Stimulated activated CD4-positive, alpha-beta T cell treated with anti-CD3 and anti-CD28 coated beads, Interleukin-15, amount 100 ng/mL, for 1 hour (primary cell): ENCODE measurements at places on chromosomes 7 and 10.

DNA sequence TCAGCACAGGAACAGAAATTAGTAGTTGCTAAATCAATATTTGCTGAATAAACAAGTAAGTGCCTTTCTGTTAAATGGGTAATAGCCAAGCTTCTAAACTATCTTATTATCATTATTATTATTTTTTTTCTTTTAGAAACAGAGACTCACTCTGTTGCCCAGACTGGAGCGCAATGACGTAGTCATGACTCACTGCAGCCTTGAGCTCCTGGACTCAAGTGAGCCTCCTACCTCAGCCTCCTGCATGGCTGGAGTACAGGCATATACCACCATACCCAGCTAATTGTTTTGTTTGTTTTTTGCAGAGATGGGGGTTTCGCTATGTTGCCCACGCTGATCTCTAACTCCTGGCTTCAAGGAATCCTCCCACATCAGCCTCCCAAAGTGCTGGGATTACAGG lies 12.3 kb upstream of the ELN start:
- DNase-seq, result no peak

GRCh38 chr7:106021151-106022067 lies 58.3 kb downstream of the CDHR3 start:
- DNase-seq, result no peak

DNA sequence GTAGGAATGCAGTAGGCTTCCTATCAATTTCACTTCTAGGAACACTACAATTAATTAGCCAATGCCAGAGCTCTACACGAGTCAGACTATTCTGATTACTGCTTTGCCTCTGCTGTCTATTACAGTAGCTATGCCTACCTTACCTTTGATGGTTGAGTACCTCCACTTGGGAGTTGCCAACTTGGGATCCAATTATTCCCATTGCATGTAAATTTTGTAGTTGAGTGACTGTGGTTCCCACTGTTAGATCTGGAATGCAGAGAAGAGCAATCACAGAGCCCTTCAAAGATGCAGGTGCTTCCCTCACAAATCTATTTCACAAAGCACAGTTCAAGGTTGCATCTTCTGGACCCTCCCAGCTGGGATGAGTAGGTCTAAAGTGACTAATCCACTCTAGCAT lies 62.9 kb upstream of the AASS start:
- no peak for DNase-seq

- no peak for DNase-seq
These were observed 30.9 kb downstream of the CRCP start for GRCh38 chr7:66145400-66146104.

GRCh38 chr7:7125963-7126362 lies 56.4 kb upstream of the C1GALT1 start:
- DNase-seq, result no peak

DNA sequence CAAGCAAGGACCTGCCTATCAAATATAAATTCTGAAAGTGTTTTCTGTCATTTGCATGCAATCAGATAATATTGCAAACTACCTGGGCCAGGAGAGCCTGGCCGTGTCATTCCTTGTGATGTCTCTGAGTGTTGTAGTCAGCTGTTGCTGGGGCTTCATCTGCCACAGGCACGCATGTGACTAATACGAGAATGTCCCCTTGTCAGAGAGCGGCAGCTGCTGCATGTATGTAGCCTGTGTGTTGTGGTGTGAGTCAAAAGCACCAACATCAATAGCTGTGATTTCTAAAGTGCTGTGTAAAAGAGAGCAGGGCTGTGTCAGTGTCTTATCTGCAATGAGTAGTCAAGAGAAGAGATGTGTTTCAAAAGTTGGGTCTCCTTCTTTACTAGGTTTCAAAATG lies 155.4 kb downstream of the POU6F2 start:
- DNase-seq, result no peak

DNA sequence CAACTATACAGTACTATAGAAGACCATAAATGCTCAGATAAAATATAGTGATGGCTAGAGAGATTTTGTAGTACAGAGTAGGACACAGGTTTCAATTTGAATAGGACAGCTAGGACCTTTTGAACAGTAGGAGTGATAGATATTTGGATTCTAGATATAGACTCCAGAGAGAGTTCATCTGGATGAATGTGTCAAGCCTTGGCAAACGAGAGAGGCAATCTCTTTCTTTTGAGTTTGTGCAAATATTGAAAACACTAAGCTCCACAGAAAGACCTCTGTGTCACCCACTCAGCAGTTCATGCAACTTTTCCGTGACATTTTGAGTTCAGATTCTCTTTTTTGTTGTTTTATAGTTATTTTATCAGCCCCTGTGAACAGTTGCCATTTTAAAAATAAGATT lies 834.3 kb upstream of the COBL start:
- no peak for DNase-seq

DNA sequence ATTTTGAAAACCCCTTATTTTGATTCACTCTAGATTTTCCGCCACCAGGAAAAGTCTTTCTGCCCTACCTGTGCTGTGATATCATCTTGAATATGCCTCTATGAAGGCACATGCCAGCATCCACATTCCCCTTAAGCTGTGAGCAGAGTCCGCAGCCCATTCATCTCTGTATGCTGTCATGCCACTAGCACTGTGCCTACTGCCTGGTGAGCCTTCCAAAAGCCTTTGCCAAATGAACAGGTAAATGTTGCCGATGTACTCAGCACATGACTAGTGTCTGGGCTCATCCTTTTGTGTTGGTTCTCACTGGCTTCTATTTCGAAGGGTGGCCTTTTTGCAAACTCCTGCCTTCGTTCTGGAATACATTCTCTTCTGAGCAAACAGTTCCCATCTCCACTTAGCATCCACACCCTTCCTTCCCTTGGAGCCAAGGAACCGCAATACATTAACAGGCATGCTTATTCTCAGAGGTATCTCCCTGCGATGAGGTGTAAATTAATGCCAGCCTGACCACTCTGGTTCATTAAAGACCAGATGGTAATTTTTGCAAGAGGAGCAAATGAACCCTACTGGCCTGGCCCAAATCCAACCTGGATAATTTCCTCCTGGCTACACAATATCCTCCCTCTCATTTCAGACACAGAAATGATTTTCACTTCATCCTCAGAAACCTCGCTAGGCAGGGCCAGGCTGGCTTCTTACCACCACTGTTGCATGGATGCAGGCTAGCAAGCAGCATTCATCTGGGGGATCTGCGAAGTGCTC lies 339.7 kb upstream of the NFE2L3 start:
- no peak for DNase-seq

DNA sequence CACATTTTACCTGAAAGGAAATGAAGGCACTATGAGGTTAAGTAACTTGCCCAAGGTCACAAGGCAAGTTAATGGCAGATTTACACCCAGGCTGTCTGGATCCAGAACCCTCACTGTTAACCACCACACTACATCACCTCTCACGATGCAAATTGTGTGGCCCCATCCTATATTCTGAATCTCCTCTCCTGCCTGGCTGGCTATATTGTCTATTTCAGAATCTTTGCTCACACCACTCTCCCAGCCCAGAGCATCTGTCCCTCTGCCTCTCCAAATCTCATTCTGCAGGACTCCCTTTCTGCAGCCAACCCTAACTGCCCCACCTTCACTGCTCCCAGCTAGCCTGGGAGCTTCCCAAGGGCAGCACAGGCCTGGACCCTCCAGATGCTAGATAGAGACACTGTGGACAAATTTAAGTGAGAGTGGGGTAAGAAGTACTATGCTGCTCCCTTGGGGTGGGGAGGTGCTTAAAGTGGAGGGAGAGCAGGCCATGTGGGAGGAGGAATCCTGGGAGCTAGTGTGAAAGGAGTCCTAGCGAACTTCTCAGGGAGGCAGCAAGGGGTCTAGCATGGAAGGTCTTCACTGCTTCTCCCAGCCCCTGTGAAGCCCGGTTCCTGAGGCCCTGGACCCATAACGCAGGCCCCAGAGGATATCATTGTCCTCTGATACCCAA lies 786 bp downstream of the CUEDC2 start:
- no peak for DNase-seq

- DNase-seq, result no peak
These were observed 111.1 kb downstream of the RNF216 start for GRCh38 chr7:5670183-5670935.

GRCh38 chr7:6634021-6634420 lies 3.1 kb upstream of the ZNF316 start:
- no peak for DNase-seq

- DNase-seq, result no peak
These were observed 37.2 kb downstream of the CYCS start for GRCh38 chr7:25087855-25088254.

DNA sequence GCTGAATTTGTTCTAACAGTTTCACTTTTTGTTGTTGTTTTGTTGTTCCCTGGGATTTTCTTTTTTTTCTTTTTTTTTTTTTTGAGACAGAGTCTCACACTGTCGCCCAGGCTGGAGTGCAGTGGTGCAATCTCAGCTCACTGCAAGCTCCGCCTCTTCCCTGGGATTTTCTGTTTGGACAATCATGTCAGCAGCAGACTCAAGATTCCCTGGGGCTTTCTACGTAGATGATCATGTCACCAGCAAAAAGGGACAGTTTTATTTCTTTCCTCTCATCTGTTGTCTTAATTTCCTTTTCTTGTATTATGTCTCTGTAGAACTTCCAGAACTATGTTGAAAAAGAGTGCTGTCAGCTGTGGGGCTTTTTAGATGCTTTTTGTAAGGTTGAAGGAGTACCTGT lies 241.4 kb downstream of the TNS3 start:
- DNase-seq, result no peak

DNA sequence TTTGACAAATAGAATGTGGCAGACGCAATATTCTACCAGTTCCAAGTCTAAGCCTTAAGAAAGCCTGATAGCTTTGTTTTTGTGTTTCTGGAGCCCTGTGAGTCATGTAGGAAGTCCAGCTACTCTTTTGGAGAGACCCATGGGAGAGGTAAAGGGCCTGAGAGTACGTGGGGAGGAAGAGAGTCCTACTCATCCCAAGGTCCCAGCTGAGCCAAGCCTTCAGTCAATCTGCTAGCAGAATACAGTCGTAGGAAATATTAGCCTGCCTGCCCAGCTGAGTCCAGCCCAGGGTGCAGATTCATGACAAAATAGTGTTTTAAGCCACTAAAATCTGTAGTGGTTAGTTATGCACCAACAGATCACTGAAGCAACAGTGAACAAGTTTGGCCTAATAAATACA lies 9.0 kb upstream of the GNA12 start:
- DNase-seq, result no peak

DNA sequence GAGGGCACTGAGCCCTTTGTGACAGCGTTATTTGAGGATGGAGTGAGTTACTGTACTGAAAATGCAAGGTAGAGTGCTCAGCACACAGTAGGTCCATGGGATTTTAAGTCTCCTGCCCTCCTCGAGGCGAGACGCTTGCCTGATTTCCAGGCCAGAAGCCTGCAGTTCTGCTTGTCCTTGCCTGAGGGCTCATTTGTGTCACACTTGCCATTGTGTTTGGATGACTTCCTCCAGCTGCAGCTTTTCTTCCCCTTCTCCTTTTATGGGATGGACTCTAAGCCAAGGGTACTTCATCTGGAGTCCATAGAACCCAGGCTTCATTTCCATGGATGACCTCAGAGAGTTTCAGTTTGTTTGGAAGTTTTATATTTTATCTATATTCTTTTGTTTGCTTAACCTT lies 304.2 kb upstream of the BMPER start:
- DNase-seq, result no peak

- no peak for DNase-seq
These were observed 1.9 kb upstream of the CEP55 start for GRCh38 chr10:93494494-93494893.

- DNase-seq, result no peak
These were observed 120.1 kb downstream of the LRRN3 start for GRCh38 chr7:111210996-111211395.

- no peak for DNase-seq
These were observed 12.7 kb downstream of the IKZF1 start for GRCh38 chr7:50317221-50317678.

- no peak for DNase-seq
These were observed 237.1 kb upstream of the SHH start for GRCh38 chr7:156049366-156049765.

DNA sequence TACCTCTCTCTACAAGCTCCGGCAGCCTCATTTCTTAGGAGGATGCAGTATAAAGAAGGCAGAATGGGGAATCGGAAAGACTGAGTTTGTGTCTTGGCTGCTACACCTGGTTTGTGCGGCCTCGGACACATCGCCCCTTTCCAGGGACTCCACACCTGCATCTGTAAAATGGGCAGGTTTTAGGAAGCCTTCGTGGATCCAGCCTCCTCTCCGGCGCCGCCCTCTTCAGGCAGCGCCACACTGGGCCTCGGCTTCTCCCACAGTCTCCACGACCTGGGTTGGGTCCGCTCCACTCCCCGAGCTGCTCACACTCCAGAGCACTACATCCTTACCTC lies 341 bp downstream of the GOT1 start:
- no peak for DNase-seq

DNA sequence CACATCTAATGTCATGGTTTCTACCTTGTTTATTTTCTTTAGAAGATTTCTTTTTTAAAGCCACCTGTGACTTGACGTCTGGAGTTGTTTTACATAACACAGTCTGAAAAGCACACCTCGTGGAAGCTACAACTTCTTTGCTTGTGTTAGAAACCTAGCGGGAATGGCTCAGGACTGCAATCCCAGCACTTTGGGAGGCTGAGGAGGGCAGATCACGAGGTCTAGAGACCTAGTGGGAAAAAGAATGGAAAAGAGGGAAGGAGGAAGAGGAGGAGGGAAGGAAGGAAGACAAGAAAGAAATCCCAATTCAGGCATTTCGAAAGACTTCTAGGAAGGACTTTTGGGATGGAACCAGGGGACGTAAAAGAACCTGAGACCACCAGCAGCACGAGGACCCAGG lies 146.3 kb upstream of the CELF2 start:
- no peak for DNase-seq

GRCh38 chr7:32155712-32156111 lies 85.5 kb upstream of the PDE1C start:
- no peak for DNase-seq

DNA sequence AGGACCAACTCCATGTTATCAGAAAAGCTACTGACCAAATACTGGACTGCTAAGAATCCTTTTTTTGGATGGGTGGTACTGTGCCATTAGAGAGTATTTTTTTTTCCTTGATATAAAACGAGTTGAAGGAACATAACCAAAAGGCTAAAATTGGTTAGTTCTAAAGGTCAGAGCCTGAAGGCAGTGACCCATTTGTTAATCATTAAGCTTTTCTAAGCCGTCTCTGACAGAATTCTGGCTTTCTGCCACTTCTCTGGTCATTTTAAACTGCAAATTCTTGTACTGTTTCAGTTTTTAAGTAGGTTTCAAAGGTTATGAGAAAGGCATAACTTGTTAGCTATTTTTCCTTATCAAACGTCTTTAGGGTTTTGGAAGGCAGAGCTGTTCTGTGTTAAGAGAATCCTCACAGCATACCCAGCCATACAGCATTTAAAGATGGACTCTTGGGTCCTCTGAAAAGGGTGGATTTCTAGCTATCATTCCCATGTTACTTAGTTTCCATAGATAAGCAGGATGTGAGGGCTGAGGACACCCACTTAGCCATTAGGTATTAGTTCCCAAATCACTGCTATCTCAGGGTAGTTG lies 196.8 kb downstream of the RNLS start:
- DNase-seq, result no peak
